ENCODE measurements at places on chromosomes 3 and 15. TPM values are rescaled to one million over a fixed set of nuclear protein-coding genes. Genes with fewer than 3 reads are reported as not detected.

The CLDN11 gene
- 18.2 TPM for total RNA-seq

The BOC gene
- 10.4 TPM for total RNA-seq

The MYO5C gene
- 3.0 TPM for total RNA-seq

The NEK10 gene
- 58.8 TPM for total RNA-seq

The XCR1 gene
- total RNA-seq = not detected

The DUOXA2 gene
- total RNA-seq = not detected

The CCR3 gene
- not detected for total RNA-seq

The P2RY1 gene
- 63.9 TPM for total RNA-seq

The EXD1 gene
- total RNA-seq = under 0.01 TPM

The LXN gene
- total RNA-seq = 9.5 TPM

The NR2E3 gene
- total RNA-seq = not detected

The GATM gene
- total RNA-seq = 146 TPM

The GHSR gene
- total RNA-seq = 0.69 TPM

The CIB2 gene
- 41.5 TPM for total RNA-seq

The CCDC66 gene
- total RNA-seq = 91.6 TPM

The C15orf39 gene
- 1.8 TPM for total RNA-seq
